Effector CD4-positive, alpha-beta T cell (primary cell): ENCODE measurements at places on chromosomes 6 and 20.

GRCh38 chr6:78709021-78709420, 158.3 kb upstream of the IRAK1BP1 start:
- no peak for DNase-seq

- DNase-seq: no peak
Observed at GRCh38 chr6:154432533-154433476, 76.2 kb upstream of the IPCEF1 start.

GRCh38 chr6:90175627-90176538, 120.8 kb downstream of the BACH2 start:
- DNase-seq: peak; percentile 28

- DNase-seq: no peak
Observed at GRCh38 chr20:1893721-1894470, 1.3 kb upstream of the SIRPA start.

- DNase-seq: no peak
Observed at GRCh38 chr20:34583544-34583943, 25.0 kb downstream of the MAP1LC3A start.

DNA sequence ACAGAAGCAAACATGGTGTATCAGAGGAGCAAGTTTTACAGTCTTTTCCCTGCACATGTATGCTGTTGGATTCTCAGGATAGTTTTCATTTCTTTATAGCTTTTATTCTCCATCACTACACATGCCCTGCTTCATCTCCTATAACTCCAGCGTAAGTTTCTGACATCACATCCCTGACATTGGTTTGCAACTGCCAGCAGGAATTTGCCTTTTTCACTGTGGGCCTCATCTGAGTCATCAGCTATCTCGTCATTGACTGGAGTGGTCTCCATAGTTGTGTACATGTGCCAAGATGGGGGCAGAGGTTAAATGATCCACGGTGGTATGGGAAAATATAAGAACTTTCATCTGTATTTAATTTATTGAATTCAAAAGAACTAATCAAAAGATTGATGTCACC, 96.7 kb downstream of the SLX4IP start:
- DNase-seq: no peak

DNA sequence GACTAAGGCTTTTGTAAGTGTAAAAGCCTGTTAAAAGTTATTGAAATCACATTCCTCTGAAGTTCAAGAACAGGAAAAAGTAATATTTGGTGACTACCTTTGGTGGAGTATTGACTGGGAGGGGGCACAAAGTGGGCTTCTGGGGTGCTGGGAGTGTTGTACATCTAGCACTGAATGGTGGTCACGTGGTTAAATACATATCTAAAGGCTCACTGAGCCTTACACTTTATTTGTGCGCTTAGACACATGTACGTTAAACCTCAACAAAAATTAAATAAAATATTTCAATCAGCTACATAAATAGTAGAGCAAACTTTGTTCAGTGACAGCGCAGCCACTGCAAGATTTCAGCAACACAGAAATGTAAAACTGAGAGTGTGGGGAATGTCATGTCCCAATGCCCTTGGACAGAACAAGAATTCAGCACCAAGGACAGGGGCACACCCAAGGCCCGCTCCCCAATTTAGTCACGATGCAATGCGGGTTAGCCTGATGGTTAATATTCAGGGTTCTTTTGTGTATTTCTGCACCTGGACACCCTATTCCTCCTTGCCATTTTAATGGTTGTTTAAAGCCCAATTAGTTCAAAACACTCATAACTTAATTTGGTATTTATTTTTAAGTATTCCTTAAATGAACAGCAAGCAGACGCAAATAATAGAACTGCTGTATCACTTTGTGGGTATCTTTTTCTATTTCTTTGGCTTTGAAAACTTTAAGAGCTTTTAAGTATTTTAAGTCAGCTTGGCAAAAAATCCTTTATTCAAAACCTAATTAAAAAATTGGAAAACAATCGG, 37.4 kb downstream of the ANGPT4 start:
- DNase-seq: no peak

DNA sequence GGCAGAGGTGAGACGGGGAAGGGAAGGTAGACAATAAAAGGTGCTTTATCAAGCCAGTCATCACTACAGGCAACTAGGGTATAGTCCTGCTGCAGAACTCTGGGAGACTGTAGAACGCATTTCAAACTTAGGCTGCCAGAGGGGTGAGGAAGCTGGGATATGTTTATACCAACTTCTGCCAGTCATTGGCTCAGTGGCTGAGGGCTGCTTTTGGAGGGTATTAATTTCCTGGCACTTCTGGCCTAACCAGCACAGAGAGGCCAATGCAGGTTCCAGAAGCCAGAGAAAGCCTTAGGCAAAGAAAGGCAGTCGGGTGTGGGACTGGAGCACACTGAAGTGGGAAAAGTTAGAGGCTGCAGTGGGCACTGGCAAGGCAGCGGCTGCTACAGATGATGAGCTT, 3.9 kb upstream of the CPNE5 start:
- no peak for DNase-seq

GRCh38 chr6:33061987-33062386, 11.5 kb downstream of the HLA-DPA1 start:
- no peak for DNase-seq

GRCh38 chr6:170090561-170090960, 200.3 kb downstream of the DLL1 start:
- no peak for DNase-seq

DNA sequence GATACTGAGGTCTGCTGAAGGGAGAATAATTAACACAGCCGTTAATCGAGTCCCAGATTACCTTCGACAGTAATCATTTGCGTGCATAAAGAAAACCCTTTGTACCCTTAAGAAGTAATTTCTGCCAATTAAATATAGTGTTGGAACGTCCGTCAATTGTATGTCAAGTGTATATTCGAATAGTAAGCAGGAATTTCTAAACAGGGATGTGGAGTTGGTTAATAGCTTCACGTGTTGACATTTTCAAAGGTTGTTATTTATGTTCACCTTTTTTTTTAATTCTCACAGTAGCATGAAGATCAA, 798 bp upstream of the SNAP91 start:
- no peak for DNase-seq

DNA sequence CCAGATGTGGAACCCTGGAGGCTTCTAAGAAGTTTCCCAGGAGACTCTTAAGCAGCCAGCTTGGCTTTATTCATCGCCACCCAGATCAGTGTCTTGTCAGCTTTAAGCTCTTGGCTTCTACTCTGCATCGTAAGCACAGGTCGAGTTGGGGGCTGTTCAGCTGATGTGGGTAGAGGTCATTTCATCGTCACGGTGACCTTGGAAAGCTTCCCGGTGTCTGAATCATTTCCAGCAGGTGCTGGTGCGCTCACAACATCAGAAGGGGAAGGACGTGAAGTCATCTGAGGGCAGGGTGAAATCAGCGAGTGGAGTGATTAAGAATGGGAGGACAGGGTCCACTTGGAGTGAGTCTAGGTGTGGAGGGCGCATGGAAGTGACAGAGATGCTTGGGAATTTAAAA, 112.6 kb downstream of the SASH1 start:
- DNase-seq: no peak

DNA sequence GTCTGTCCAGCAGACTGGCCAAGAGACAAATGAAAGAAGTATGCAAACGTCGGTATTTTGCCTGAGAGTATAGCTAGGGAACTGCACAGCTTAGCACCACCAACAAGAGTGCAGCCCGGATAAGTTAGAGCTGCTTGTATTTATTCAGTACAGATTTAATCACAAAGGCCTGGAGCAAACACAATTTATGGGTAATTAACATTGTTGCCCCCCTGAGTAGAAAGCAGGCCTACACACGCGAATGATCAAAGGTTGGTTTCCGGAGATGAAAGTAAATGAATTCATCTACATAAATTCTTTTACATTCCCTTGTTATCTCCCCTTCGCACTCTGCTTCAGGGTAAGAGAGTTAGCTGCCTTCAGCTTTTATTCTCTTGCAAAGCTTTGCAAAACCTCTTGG, 24.7 kb upstream of the CRISP1 start:
- DNase-seq: no peak

- DNase-seq: no peak
Observed at GRCh38 chr6:82617648-82618047, 254.0 kb downstream of the TPBG start.

- DNase-seq: no peak
Observed at GRCh38 chr6:14051355-14051754, 66.2 kb upstream of the CD83 start.

DNA sequence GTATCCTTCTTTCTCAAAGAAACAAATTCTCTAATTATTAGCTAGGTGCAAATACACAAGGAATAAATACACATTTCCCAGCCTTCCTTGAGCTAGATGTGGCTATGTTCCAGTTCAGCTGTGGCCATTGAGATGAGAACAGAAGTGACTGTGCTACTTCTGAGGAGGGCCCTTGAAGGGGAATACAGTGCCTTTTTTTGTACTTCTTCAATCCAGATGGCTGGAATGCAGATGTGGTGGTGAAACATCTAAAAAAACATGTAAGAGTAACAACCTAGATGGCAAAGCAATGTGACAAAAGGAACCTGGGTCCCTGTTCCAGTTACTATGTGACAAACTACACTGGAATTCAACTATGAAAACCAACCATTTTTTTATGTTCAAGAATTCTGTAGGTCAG, 115.4 kb upstream of the DST start:
- no peak for DNase-seq

DNA sequence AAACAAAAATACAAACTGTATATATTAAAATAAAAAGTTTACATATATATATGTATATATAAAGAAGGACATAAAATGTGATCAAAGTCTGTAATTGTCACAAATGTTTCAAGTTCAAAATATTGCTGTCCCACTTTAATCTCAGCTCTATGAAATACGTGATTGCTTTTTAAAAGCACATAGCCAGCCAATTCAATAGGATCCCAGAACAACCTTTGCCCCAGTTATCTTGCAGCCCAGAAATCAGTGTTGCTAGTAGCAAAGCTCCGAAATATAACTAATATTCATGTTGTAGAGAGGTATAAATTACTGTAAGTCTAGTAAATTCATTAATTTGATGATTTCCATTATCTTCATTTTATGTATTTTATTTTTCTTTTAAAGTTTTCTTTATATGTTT, 114.6 kb downstream of the ELOVL4 start:
- DNase-seq: no peak

DNA sequence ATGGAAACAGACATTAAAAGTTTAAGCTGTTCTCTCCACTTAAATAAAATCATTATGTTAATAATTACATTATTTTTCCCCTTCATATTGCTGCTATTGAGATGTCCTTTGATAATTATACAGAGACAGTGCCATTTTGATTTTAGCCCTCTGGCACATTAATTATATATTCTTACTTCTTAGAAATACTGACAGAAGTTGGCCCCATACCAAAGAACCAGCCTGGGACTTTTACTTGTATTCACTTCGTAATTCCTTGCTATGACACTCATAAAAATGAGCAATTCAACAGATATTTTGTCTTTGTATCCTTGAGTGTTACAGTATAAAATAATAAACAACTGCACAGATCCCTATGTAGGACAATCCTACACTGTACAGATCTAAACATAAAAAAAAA, 743.7 kb downstream of the TBC1D32 start:
- DNase-seq: no peak

DNA sequence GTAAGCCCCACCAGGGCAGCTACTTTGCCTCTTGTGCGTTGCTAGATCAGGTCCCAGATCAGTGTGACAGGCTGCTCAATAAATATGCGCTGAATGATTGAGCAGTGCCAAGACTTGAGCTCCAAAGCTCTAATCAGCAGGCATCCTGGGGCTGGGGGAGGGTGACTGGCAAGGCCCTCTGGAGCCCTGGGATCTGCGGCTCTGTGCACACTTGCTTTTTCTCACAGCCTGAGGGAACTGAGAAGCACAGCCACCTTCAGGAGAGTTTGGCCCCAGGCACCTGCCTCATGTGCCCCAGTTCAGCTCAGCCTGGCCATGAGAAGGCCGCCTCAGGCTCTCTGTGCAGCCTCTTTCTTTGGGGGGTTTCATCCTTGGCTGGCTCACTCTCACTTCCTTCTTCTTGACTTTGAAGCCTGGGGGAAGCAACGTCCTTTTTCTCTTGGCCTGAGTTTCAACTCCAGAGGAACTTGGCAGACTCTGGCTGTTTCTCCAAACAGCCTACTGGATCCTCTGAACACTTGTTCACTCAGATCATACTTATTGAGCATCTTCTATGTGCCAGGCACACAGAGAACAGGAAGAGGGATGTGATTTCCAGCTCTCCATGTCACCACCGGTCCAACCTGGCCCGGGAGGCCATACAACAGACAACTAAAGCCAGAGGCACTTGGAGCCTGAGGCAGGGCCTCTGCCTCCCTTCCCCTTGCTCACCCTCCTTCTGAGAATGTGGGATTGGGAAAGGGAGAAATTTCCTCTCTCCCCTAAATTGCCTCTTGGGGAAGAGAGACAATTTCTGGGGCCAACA, 114.0 kb downstream of the VEGFA start:
- DNase-seq: no peak

DNA sequence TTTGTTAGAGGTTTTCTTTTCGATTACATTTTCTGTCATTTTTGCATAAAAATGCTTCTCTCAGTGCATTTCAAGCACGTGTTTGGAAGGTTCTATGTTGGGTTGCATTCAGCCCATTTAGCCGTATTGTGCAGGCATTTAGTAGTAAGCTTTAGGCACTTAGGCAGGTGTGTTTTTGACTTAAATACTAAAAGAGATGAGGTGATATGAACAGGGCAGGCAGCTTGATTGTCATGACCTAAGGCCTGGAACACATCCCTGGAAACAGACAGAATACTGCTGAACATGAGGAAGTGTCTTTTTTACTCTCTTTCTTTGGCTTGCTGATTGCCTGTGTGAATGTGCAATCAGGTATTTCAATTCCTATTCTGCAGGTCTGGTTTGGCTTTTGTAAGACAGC, 610.5 kb upstream of the MAN1A1 start:
- DNase-seq: no peak

- no peak for DNase-seq
Observed at GRCh38 chr6:111661541-111662061, 55.9 kb upstream of the TRAF3IP2 start.

GRCh38 chr20:36572701-36573102, 695 bp upstream of the TGIF2 start:
- DNase-seq: peak; percentile 64

DNA sequence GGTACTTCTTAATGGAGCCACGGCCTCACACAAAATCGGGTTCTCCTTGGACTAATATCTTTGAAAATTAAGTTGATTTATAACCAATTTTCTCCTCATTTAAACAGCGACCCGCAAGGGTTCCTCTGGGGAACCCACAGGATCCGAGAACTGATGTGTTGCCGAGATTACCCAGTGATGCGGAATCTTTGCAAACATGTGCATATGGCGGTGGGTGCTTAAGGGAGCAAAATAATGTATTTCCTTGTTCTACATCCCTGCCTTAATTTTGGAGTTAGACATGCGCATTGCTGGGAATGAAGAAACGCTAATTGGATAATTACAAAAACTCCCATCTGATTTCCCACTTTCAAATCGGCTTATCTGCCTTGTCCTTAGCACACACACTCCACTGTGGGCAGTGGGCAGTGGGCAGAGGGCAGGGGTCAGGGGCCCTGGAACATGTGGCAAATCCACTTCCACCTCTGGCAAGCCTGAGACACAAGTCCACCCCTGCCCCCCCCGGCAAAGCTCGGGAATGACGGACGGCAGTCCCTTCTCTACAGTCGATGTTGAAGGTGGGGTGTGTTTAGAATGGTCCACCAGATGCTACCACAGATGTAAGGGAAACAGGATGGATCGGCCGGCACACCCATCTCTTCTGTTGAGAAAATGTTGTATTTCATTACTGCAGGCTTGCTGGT, 137.4 kb upstream of the CDH4 start:
- DNase-seq: no peak

GRCh38 chr6:13526727-13527670, 39.6 kb upstream of the GFOD1 start:
- no peak for DNase-seq

- no peak for DNase-seq
Observed at GRCh38 chr20:43751167-43752050, 24.6 kb upstream of the GTSF1L start.

GRCh38 chr6:32905078-32905477, 35.8 kb downstream of the HLA-DMB start:
- DNase-seq: no peak
